ENCODE measurements at places on chromosomes 7 and 10. TPM values are rescaled to one million over a fixed set of nuclear protein-coding genes. Genes with fewer than 3 reads are reported as not detected.

The CYP3A7 gene
- not detected for total RNA-seq

The SLC25A28 gene
- total RNA-seq: 41.9 TPM

The ITGA8 gene
- not detected for total RNA-seq

The GDF2 gene
- total RNA-seq: not detected

The RHOBTB1 gene
- 0.07 TPM for total RNA-seq

The VGF gene
- 0.13 TPM for total RNA-seq

The FOXI2 gene
- not detected for total RNA-seq

The AMPH gene
- total RNA-seq: not detected

The ACTR3C gene
- total RNA-seq: 4.5 TPM

The UNC5B gene
- 0.11 TPM for total RNA-seq

The CNPY1 gene
- not detected for total RNA-seq

GRCh38 chr10:121085367-121085766 is 234.2 kb downstream of the WDR11 start:
- no peak overlapping the region for H3K27ac ChIP-seq
- no peak for DNase-seq
- H3K36me3 ChIP-seq: no peaks in the 10 kb centered on the region
- no peaks in the 10 kb centered on the region for H3K4me1 ChIP-seq

GRCh38 chr10:106284802-106285587 is 879.5 kb downstream of the SORCS1 start:
- H3K4me1 ChIP-seq: no peaks in the 10 kb centered on the region
- no peak for DNase-seq
- no peaks in the 10 kb centered on the region for H3K27me3 ChIP-seq
- no peak overlapping the region for H3K27ac ChIP-seq

DNA sequence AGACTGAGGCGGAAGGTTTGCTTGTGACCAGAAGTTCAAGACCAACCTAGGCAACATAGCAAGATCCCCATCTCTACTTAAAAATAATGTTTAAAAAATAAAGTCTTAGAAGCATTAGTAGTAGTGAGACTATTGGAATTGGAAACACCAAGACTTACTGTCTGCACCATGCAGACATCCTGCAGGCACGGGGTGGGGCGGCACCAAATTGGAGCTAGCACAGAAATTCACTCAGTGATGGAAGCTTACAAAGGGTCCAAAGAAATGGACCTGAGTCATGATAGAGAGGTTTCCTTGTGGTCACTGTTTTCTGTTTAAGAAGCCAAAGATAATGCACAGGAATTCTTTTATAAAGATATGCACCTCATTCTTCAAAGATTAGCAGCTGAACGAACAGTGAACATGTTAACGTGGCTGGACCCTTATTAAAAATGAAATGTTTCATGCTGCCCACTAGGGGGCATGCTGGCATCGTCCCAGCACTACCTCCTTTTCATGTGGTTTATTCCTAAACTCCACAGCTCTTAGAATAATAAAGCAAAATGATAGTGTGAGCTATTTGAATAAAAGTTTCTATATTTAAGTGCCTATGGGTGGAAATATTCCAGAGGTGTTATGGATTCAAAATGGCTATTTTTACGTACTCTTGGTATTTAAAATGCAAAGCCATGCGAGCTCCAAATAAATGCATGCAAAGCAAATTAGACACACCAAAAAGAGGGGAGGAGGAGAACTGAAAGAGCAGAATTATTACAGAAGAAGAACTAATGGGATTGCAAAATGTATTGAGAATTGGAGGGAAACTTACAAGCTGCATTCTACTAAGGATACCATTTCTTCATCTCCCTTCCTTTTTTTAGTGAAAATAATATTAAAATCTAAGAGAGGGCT is 28.6 kb downstream of the PDSS1 start:
- H3K36me3 ChIP-seq: no peaks in the 10 kb centered on the region
- H3K4me3 ChIP-seq: no peak overlapping the region
- H3K27ac ChIP-seq: no peak overlapping the region

DNA sequence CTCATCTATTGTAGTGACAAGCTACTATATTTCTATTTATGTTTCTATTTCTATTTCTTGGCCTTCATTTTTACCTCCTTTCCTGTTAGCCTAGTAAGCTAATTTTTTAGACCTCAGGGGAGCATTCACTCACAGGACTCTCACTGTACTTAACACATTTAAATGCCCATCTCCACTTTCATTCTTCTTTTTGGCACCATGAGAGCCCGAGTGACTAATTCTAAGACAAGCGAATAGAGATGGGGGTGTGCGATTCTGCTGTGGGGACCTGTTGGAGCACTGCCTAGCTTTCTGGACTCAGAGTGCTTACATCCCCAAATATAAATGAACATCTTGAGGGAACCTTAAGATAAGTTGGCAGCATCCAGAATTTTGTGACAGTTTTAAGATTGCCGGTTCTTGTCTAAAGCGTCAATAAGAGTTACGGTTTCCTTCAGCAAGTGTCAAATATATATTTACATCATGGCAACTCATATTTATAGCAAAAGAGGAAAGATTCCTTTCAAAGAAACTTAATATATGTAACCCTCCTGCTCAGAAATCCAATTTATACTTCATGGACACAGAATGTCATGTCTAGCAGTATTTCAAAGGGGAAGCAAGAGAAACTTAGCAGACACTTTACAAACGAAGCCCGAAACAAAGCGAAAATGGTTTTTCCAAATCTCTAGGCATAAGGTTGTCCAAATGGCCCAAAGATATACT is 54.1 kb upstream of the AFAP1L2 start:
- no peak for DNase-seq
- H3K27ac ChIP-seq: no peak overlapping the region
- peaks cover 11% of the 10 kb centered on the region for H3K36me3 ChIP-seq
- H3K4me3 ChIP-seq: no peak overlapping the region

GRCh38 chr10:3399756-3400155 is 227.2 kb upstream of the PITRM1 start:
- H3K27ac ChIP-seq: no peak overlapping the region
- H3K4me3 ChIP-seq: no peak overlapping the region
- no peaks in the 10 kb centered on the region for H3K36me3 ChIP-seq

DNA sequence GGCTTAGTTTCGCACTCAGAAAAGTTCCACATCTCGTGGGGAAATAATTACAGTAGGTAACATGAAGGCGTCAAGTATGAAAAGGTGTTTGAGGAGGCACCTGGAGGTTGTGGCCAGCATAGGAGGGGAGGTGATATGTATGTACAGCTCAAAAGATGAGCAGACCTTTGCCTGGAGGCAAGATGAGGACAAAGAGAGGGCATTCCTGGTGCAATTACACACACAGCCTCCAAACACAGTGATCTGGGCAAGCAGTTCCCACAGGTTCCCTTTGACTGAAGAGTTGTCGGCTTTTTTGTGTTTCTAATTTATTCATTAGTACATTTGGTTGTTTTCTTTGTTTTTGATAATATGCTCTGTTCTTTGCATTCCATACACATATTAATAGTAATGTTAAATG is 46.9 kb downstream of the CDK14 start:
- H3K27ac ChIP-seq: no peak overlapping the region
- no peaks in the 10 kb centered on the region for H3K27me3 ChIP-seq
- H3K4me3 ChIP-seq: no peak overlapping the region
- DNase-seq: no peak
- H3K36me3 ChIP-seq: no peaks in the 10 kb centered on the region
- H3K4me1 ChIP-seq: no peaks in the 10 kb centered on the region

DNA sequence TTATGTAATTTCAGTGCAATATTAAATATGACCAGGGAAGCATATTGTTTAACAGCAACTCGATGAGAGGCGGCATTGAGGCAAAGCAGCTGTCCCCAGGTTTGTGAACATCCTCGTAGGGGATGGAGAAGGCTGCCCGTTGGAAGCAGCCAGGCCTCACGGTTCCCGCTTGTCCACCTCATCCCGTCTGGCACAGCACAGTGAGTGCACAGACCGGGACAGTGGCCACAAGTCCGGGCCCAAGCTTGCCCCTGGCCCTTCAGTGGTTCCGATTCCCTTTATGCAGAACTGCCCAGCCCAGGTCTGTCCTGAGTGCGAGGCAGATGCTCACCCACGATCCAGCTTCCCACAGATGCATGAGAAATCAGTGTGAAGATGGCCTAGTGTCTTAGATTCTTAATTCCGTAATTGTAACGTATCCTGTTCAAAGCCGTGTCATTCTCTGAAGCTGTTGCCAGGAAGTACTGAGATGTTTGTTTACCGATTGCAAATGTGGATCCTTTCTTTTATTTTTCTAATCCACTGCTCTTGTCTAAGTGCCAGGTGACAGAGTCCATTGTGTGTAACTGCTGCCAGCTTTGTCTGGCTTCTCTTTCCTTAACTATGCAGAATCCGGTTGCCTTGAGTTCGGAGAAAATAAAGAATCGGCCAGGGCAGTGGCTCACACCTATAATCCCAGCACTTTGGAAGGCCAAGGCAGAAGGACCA is 35.5 kb downstream of the PFKP start:
- H3K27ac ChIP-seq: no peak overlapping the region
- no peaks in the 10 kb centered on the region for H3K27me3 ChIP-seq
- peaks cover 25% of the 10 kb centered on the region for H3K36me3 ChIP-seq
- no peaks in the 10 kb centered on the region for H3K4me1 ChIP-seq

- no peak overlapping the region for H3K27ac ChIP-seq
- H3K36me3 ChIP-seq: no peaks in the 10 kb centered on the region
- H3K27me3 ChIP-seq: no peaks in the 10 kb centered on the region
- peaks cover 4% of the 10 kb centered on the region for H3K4me1 ChIP-seq
- DNase-seq: no peak
- no peak overlapping the region for H3K4me3 ChIP-seq
Measured at GRCh38 chr7:95478272-95479037, 7.3 kb upstream of the ASB4 start.

GRCh38 chr7:107506674-107507339 is 37.0 kb downstream of the GPR22 start:
- no peaks in the 10 kb centered on the region for H3K4me1 ChIP-seq
- no peak for DNase-seq
- no peak overlapping the region for H3K27ac ChIP-seq
- no peaks in the 10 kb centered on the region for H3K27me3 ChIP-seq
- no peak overlapping the region for H3K4me3 ChIP-seq

DNA sequence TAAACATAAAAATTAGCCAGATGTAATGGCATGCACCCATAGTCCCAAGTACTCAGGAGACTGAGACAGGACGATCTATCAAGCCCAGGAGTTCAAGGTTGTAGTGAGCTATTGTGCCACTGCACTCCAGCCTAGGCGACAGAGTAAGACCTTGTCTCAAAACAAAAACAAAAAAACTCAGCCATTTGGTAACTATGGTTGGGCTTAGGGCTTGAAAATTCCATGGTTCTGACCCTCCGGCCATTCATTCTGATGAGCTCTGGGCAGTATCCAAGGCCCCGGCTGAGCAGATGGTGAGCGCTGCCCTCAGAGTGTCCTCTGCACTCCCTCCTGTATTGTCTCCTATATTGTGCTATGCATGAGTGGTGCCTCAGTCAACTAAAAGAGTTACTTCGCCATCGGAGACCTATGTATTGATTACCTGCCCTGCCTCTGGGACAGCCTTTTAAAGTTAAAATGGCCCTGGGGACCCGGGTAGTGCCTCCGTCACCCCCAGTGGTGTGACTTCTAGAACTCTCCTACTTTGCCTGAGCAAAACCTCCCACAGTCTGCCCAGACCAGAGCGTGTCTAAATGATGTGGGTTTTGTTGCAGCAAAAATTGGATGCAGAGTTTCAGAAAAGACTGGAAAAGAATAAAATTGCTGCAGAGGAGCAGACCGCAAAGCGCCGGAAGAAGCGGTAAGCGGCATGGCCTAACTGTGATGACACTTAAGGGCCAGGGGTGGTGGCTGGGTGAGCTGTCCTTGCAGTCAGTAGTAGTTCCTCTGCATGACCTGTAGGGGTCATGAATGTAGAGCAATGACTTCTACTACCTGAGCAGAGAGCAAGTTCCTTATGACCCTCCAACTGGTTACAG is 8.1 kb downstream of the PRKRIP1 start:
- H3K4me3 ChIP-seq: no peak overlapping the region
- H3K27ac ChIP-seq: no peak overlapping the region
- peaks cover 48% of the 10 kb centered on the region for H3K36me3 ChIP-seq
- H3K27me3 ChIP-seq: no peaks in the 10 kb centered on the region

DNA sequence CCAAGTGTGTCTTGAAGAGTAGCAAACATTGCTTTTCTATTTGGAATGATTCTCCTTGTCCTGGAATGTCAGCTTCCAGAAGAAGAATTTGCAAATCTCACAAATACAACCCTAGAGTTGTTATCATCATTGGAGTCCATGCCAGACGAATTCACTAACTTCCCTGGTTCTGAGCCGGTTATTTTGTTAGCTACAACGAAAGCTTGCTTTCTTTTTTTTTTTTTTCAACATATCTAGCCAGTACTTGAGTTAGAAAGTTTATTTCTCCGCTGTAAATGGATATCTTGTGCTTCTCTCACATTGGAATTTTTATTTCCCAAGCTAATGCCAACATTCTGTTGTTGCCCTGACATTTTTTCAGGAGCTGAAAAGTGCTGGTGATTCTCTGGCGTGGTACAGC is 138.1 kb upstream of the POM121L12 start:
- H3K4me3 ChIP-seq: no peak overlapping the region
- no peaks in the 10 kb centered on the region for H3K4me1 ChIP-seq
- no peaks in the 10 kb centered on the region for H3K36me3 ChIP-seq
- no peak for DNase-seq

DNA sequence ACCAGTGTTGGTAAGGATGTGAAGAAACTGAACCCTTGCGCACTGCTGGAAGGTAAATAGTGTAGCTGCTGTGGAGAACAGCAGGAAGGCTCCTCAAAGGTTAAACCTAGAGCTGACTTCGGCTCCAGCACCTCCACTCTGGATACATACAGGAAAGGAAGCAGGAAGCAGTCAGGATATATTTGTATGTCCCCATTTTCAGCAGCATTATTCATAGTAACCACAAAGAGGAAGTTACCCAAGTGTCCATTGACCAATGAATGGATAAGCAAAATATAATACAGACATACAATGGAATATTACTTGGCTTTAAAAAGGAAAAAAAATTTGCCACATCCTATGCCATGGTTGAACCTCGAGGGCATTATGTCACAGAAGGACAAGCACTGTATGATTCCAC is 15.0 kb downstream of the RET start:
- no peak overlapping the region for H3K27ac ChIP-seq
- H3K4me1 ChIP-seq: no peaks in the 10 kb centered on the region
- no peak overlapping the region for H3K4me3 ChIP-seq
- DNase-seq: no peak
- H3K27me3 ChIP-seq: no peaks in the 10 kb centered on the region

- DNase-seq: no peak
- H3K4me3 ChIP-seq: no peak overlapping the region
- H3K27ac ChIP-seq: no peak overlapping the region
- H3K36me3 ChIP-seq: peaks cover 21% of the 10 kb centered on the region
Measured at GRCh38 chr7:151378496-151379192, 31.2 kb downstream of the WDR86 start.

DNA sequence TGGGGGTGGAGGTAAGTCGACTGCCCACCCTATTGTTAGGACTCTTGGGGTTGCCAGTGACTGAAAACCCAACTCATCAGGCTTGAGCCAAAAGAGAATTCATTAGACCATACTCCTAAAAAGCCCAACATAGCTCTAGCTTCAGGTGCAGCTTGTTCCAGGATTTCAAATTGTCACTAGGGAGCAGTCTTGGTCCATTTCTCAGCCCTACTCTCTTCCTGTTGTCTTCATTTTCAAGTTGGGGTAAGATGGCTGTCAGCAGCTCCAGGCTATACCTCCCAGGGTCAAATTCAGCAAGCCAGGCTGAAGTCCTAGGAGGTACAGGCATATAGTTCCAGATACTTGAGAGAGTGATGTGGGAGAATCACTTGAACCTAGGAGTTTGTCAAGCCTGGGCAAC is 14.9 kb upstream of the COL13A1 start:
- DNase-seq: no peak
- H3K4me3 ChIP-seq: no peak overlapping the region
- H3K27ac ChIP-seq: no peak overlapping the region
- no peaks in the 10 kb centered on the region for H3K27me3 ChIP-seq
- H3K4me1 ChIP-seq: no peaks in the 10 kb centered on the region

GRCh38 chr7:30888747-30889146 is 22.9 kb upstream of the AQP1 start:
- H3K27me3 ChIP-seq: no peaks in the 10 kb centered on the region
- DNase-seq: no peak
- H3K4me3 ChIP-seq: no peak overlapping the region
- H3K27ac ChIP-seq: no peak overlapping the region
- H3K36me3 ChIP-seq: no peaks in the 10 kb centered on the region
